CD14-positive monocyte (primary cell): ENCODE measurements at places on chromosomes 6 and 20. TPM values are rescaled to one million over a fixed set of nuclear protein-coding genes. Genes with fewer than 3 reads are reported as not detected.

DNA sequence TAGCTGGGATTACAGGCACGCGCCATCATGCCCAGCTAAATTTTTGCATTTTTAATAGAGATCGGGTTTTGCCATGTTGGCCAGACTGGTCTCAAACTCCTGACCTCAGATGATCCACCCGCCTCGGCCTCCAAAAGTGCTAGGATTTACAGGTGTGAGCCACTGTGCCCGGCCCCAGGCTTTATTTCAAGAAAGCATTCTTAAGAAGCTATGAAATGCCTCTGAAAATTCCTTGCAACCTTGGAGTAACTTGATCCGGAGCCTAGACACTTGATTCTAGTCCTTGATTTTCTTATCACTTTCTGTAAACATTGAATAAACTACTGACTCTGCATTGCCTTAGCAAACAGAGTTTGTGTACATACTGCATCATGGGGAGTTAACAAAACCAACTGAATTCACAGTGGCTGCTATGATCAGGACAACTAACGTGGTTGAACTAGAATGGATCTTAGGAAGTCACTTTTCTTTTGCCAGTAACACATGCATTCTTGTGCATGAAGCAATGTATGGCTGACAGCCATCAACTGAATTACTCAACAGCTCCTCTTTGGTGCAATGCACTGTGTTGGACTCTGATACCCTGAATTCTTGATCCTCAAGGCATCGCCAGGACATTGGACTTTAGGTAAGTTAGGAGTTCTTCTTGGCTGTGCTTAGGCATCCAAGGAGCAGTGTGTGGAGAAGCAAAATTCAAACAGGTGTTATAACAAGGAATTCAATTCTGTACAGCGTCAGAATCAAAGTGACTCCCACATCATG, 102.8 kb upstream of the TMEM170B start:
- DNase-seq, result no peak

GRCh38 chr6:142226731-142227130, 75.1 kb upstream of the ADGRG6 start:
- DNase-seq, result no peak

- no peak for DNase-seq
Measured at GRCh38 chr20:47088335-47088734, 193.7 kb downstream of the EYA2 start.

DNA sequence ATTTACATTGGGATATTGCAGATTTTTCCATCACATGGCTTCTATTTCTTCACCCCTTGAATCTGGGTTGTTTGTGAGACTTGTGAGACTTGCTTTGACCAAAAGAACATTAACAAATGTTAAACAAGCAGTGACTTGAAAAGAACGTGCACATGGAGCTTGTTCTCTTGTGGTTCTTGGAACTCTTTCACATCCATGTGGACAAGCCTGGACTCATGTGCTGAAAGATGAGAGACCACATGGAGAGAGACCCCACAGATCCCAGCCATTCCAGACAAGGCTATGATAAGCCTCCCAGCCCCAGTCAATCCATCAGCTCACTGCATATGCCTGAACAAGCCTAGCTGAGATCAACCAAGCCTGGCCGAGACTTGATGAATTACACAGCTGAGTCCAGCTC, 1365.7 kb upstream of the GJE1 start:
- DNase-seq, result no peak

GRCh38 chr6:111676383-111676782, 70.7 kb upstream of the TRAF3IP2 start:
- no peak for DNase-seq

DNA sequence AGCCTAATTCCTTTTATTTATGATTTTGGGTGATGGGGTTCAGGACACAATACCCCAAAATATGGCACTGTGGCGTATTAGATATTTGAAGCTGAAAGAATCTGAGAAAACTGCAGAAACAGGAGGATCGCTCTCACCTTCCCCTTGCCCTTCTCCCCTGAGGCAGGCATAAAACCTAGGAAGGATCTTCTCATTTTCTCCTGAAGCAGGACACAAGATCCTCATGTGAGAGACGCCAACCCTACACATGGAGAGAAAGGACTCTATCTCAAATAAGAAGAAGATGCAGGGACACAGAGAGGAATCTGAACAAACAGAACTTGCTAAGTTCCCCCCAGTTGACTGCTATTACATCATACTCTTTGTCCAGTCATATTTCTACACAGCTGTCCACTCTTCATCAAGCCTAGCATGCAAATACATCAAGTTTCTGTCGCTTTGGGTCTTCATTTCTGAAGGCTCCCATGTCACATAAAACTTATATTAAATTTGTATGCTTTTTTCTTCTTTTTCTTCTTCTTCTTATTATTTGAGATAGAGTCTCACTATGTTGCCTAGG, 109.0 kb downstream of the DTNBP1 start:
- no peak for DNase-seq

- no peak for DNase-seq
Measured at GRCh38 chr6:144372611-144373594, 87.8 kb downstream of the UTRN start.

DNA sequence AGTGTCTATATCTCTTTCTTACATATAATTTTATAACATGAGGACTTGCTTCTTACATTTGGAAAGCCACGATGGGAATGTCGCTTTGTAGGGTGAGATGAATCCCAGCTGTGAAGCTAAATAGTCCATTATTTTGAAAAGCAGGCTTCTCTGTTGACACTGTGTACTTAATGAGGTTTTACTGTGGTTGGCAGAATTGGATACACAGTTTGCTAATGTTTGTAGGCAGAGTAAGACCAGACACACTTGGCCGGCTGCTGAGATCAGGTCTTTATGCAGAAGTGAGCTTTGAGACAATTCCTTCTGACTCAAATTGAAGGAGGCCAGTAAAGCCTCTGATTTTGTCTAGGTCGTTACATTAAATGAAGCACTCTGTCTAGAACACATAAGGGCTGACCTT, 93.0 kb downstream of the NDUFAF5 start:
- DNase-seq, result no peak

GRCh38 chr6:11202513-11203305, 29.8 kb downstream of the NEDD9 start:
- no peak for DNase-seq

GRCh38 chr6:31961616-31962015, 2.6 kb downstream of the SKIC2 start:
- DNase-seq, result no peak

DNA sequence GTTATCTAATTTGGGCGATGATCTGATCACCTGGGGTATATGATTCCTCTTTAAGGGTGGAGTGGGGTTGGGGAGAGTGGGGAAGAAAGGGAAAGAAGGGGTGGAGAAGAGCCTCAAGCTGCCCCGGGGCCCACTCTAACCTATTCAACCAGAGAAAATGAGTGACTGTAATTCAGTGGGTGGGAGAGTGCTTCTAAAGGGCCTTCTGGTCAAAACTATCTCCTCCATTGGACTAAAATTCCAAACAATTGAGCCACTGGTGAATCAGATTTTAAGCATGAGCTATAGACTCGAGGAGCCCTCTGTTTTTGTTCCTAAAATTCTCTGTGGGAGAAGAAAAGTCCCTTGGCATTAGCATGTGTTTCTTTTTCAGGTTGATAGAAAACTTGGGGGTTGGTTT, 296.8 kb downstream of the CLIC5 start:
- DNase-seq, result no peak

DNA sequence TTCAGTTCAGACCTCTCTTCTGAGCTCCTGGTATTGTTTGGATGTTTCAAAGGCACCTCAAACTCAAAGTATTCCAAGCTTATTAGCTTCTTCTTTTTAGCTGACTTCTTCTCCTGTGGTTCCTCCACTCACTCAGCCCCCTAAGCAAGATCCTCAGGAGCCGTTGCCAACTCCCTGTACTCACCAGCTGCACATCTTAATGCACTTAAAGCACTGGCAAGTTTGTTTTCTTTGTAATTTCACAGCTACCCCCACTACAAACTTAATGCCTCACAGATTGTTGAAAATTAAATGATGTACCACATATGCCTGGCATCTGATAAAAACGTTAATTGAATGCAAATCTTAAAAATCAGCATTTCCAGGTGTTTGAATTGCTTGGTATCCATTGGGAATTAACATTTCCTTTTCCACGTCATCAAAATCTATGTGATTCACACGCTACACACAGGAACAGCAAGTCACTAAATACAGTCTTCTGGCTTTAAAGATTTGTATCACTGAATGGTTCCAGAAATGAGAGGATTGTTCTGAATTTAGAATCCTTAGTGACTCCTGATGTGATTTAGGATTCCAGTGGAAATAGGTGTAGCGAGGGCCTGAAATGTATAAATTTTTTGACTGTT, 24.5 kb downstream of the CALHM6 start:
- DNase-seq, result no peak

DNA sequence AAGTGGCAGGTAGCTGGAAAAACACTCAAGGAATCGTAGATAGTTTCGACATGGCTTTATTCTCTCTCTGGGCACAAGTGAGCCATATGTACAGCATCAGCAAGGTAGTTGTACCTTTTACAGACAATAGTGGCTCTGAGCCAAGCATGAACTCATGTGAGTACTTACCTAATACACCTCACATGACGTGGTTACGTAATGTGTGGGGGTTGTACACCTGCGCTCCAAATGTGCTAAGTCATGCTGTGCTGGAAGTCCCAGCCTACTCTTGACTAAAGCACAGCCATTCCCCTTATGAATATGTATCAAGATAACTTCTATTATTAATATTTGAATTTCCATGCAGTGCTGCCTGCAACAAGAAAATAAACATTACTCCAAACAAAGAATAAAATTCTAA, 78.8 kb upstream of the HMGN3 start:
- DNase-seq, result no peak

GRCh38 chr6:147654103-147654845, 145.8 kb downstream of the SAMD5 start:
- no peak for DNase-seq

The ASIP gene
- not detected in 2 replicates for polyA plus RNA-seq

The GPR6 gene
- polyA plus RNA-seq, result not detected

The AFDN gene
- 0.03 TPM for polyA plus RNA-seq

The MYMX gene
- not detected for polyA plus RNA-seq

The HLA-DOB gene
- 0.64 TPM for polyA plus RNA-seq

The SMLR1 gene
- polyA plus RNA-seq, result not detected in 2 replicates

The CPXM1 gene
- not detected for polyA plus RNA-seq

The VIP gene
- polyA plus RNA-seq, result not detected in 2 replicates

The C6orf163 gene
- polyA plus RNA-seq, result 0.26 TPM
